ENCODE measurements at places on chromosomes 6 and 20.
A peak's percentile ranks its signal among the peaks of the same experiment; 100 is the strongest.

GRCh38 chr20:47097691-47098622 is 203.3 kb downstream of the EYA2 start:
- no peak for DNase-seq

- peak; percentile 86 for DNase-seq
Measured at GRCh38 chr6:150301846-150302519, 66.8 kb upstream of the IYD start.

GRCh38 chr20:10537850-10538480 is 102.9 kb downstream of the SLX4IP start:
- DNase-seq: no peak

- peak; percentile 9 for DNase-seq
Measured at GRCh38 chr6:40809627-40810026, 222.5 kb upstream of the LRFN2 start.

- DNase-seq: no peak
Measured at GRCh38 chr20:63099456-63100173, 92.9 kb upstream of the BHLHE23 start.

GRCh38 chr6:43887340-43887858 is 117.4 kb downstream of the VEGFA start:
- DNase-seq: no peak

DNA sequence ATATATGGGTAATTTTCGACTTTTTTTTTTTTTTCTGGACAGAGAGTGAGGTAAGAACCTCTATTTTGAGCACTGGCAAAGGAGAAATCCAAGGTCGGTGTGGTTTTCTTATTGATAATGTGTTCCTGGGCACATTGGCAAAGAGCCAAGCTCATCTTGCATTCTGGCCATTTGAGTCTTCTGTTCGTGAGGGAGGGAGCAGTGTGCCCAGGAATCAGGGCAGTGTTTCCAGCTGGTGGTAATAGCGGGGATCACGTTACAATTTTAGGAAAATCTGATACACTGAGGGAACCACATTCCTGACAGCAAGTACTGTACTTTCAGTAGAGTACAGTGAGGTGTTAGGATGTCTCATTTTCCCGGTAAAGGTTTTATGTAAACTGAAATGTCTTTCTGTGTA is 442.3 kb upstream of the MAP3K7 start:
- DNase-seq: no peak
